Common myeloid progenitor, CD34-positive (primary cell): ENCODE measurements at places on chromosomes 16 and 17.

GRCh38 chr16:49788572-49788971, 67.3 kb downstream of the ZNF423 start:
- no peak overlapping the region for H3K4me3 ChIP-seq
- H3K27ac ChIP-seq, result no peak overlapping the region
- H3K36me3 ChIP-seq, result no peaks in the 10 kb centered on the region
- no peak for DNase-seq
- no peaks in the 10 kb centered on the region for H3K4me1 ChIP-seq
- H3K27me3 ChIP-seq, result no peaks in the 10 kb centered on the region

GRCh38 chr16:15925631-15926030, 23.8 kb upstream of the ABCC1 start:
- DNase-seq, result no peak
- H3K36me3 ChIP-seq, result no peaks in the 10 kb centered on the region
- no peaks in the 10 kb centered on the region for H3K27me3 ChIP-seq
- H3K27ac ChIP-seq, result no peak overlapping the region
- H3K4me3 ChIP-seq, result no peak overlapping the region
- no peaks in the 10 kb centered on the region for H3K4me1 ChIP-seq

DNA sequence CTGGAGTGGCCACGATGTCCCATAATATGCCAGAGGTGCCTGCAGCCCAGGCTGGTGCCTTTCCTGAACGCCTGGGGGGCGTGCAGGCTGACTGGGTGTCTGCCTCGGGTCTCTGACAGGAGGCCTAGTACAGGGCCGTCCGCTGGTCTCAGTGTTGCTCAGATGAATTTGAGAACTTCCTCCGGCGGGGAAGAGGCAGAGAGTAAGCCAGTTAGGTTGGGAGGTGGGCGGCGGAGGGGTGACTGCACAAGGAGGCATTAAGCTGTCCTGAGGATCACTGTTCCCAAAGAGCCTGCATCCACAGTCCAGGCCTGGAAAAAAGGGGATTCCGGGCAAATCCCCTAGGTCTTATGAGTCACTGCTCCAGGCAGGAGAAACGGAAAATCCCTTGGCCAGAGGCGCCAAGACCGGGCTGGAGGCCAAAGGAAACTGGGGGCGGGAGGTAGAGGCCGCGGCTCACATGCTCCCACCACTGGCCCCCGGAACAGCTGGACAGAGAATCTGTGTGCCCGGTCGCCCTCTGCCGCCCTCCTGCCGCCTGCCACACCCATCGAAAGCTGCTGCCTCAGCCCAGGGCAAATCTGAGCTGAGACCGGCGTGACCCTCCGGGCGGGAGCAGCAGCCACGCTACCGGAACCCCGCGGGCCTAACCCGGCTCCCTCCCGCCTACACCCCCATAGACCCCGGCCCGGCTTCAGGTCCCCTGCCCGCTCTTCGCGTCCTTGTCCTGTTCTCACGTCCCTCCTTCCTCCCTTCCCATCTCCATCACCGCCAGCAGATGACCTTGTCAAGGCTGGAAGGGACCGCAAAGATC, 1.2 kb downstream of the TRIM47 start:
- no peaks in the 10 kb centered on the region for H3K27me3 ChIP-seq
- no peaks in the 10 kb centered on the region for H3K36me3 ChIP-seq
- H3K4me1 ChIP-seq, result peaks cover 55% of the 10 kb centered on the region
- H3K27ac ChIP-seq, result no peak overlapping the region
- DNase-seq, result no peak
- H3K4me3 ChIP-seq, result peak overlapping the region; percentile 72

- no peaks in the 10 kb centered on the region for H3K36me3 ChIP-seq
- H3K4me1 ChIP-seq, result peaks cover 13% of the 10 kb centered on the region
- H3K27ac ChIP-seq, result no peak overlapping the region
- H3K4me3 ChIP-seq, result no peak overlapping the region
Observed at GRCh38 chr16:85844786-85845185, 45.3 kb downstream of the COX4I1 start.

- H3K27me3 ChIP-seq, result no peaks in the 10 kb centered on the region
- peak overlapping the region; percentile 43 for H3K27ac ChIP-seq
- peak; percentile 60 for DNase-seq
- peak overlapping the region; percentile 60 for H3K4me3 ChIP-seq
- H3K36me3 ChIP-seq, result no peaks in the 10 kb centered on the region
Observed at GRCh38 chr16:20675488-20676267, 21.8 kb downstream of the ACSM1 start.

GRCh38 chr17:71869841-71870545, 250.8 kb upstream of the SOX9 start:
- no peaks in the 10 kb centered on the region for H3K4me1 ChIP-seq
- H3K27me3 ChIP-seq, result no peaks in the 10 kb centered on the region
- H3K36me3 ChIP-seq, result no peaks in the 10 kb centered on the region
- H3K4me3 ChIP-seq, result no peak overlapping the region
- no peak overlapping the region for H3K27ac ChIP-seq

GRCh38 chr16:77359065-77359502, 75.8 kb downstream of the ADAMTS18 start:
- no peaks in the 10 kb centered on the region for H3K36me3 ChIP-seq
- no peaks in the 10 kb centered on the region for H3K4me1 ChIP-seq
- H3K4me3 ChIP-seq, result no peak overlapping the region
- no peak overlapping the region for H3K27ac ChIP-seq
- no peak for DNase-seq

DNA sequence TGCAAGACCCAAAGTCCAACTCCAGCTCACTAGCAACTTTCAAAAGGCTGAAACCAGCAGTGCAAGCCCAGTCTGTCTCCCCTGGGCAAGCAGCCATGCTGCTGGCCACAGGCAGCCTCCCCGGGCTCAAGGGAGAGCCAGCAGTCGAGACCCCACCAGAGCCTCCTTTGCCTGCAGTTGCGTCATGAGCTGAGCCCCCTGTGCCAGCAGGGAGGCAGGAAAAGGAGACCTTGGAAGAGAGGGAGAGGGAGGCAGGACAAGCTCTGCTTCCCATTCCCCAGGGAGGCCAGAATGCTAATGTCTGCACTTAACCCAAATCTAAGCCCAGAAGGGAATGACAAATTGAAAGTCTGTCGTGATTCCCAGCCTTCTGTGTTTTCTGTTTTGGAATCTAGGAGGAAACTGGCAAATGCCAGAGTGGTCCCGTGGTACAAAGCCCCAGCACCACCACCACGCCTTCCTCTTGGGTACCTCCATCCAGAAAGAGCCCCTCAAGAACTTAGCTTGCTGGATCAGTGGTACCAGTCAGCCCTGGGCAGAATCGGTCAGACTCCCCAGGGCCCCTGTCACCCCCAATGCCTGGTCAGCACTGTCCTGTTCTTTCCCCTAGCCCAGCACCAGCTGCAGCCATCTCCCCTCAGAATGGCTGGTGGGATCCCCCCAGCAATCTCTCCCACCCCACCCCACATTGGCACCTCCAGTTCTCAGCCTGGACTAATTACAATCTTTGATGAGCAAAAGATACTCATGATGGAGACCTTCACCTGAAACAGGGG, 99.3 kb upstream of the TNRC6C start:
- no peak overlapping the region for H3K4me3 ChIP-seq
- no peaks in the 10 kb centered on the region for H3K27me3 ChIP-seq
- H3K36me3 ChIP-seq, result no peaks in the 10 kb centered on the region
- no peak overlapping the region for H3K27ac ChIP-seq

- H3K36me3 ChIP-seq, result no peaks in the 10 kb centered on the region
- H3K27me3 ChIP-seq, result no peaks in the 10 kb centered on the region
- no peak overlapping the region for H3K4me3 ChIP-seq
Observed at GRCh38 chr17:63295288-63295687, 150.8 kb downstream of the CYB561 start.

DNA sequence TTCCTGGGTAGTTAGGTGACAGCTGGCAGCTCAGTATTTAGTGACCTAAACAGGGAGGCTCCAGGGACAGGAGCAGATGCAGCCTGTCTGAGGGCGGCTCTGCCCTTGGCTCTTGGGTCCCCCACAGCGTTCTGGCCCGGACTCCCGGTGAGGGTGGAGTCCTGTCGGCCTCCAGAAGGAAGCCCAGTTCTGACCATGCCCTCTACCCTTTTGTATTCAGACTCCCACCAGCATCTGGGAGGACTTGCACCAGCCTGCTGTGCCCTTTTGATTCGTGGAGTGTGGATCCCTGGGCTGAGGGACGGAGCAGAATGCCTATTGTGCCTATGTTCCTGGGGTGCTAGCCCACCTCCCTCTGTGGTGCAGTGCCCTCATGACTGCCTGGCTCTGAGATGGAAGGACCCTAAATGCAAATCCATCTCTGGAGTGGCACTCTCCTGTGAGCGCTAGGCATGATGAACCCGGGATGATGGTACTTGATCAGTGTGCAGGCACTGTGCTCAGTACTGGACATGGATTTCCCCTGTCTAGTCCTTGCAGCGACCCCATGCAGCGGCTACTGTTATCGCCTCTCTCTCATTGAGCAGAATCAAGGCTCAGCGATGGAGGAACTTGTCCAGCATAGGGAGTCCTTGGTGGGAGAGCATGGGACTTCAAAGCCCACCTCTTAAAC, 123.1 kb downstream of the SNX29 start:
- H3K4me1 ChIP-seq, result peaks cover 5% of the 10 kb centered on the region
- no peak for DNase-seq
- no peak overlapping the region for H3K4me3 ChIP-seq
- no peak overlapping the region for H3K27ac ChIP-seq
- peaks cover 5% of the 10 kb centered on the region for H3K36me3 ChIP-seq

GRCh38 chr16:55968221-55968620, 93.0 kb upstream of the CES5A start:
- H3K27me3 ChIP-seq, result no peaks in the 10 kb centered on the region
- DNase-seq, result no peak
- no peaks in the 10 kb centered on the region for H3K4me1 ChIP-seq
- no peaks in the 10 kb centered on the region for H3K36me3 ChIP-seq
- no peak overlapping the region for H3K4me3 ChIP-seq

GRCh38 chr16:5512014-5512413, 414.4 kb upstream of the EEF2KMT start:
- no peaks in the 10 kb centered on the region for H3K27me3 ChIP-seq
- H3K36me3 ChIP-seq, result no peaks in the 10 kb centered on the region
- H3K4me1 ChIP-seq, result no peaks in the 10 kb centered on the region

- peaks cover 43% of the 10 kb centered on the region for H3K4me1 ChIP-seq
- H3K36me3 ChIP-seq, result no peaks in the 10 kb centered on the region
- no peak overlapping the region for H3K27ac ChIP-seq
- H3K4me3 ChIP-seq, result no peak overlapping the region
- no peaks in the 10 kb centered on the region for H3K27me3 ChIP-seq
Observed at GRCh38 chr17:76188213-76189016, 47.4 kb upstream of the FOXJ1 start.

DNA sequence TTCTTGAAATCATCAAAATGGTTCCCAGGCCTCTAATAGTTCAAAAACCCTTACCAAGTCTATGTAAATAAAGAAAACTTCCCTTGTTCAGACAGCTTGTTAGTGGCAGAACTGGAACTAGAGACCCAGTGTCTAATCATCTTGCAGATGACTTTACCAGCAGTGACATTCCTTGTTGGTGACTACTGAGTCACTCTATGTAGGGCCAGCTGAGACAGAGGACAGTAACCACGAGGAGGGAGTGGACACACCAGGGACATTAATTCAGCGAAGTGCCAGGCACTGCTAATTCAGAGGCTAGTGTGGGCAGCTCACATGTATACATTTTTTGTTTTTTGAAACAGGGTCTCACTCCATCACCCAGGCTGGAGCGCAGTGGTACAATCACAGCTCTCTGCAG, 6.1 kb upstream of the HEATR3 start:
- no peaks in the 10 kb centered on the region for H3K36me3 ChIP-seq
- no peaks in the 10 kb centered on the region for H3K4me1 ChIP-seq
- H3K4me3 ChIP-seq, result no peak overlapping the region
- no peak for DNase-seq

GRCh38 chr16:4213737-4214136, 28.1 kb downstream of the SRL start:
- DNase-seq, result no peak
- no peak overlapping the region for H3K4me3 ChIP-seq
- H3K27me3 ChIP-seq, result no peaks in the 10 kb centered on the region

DNA sequence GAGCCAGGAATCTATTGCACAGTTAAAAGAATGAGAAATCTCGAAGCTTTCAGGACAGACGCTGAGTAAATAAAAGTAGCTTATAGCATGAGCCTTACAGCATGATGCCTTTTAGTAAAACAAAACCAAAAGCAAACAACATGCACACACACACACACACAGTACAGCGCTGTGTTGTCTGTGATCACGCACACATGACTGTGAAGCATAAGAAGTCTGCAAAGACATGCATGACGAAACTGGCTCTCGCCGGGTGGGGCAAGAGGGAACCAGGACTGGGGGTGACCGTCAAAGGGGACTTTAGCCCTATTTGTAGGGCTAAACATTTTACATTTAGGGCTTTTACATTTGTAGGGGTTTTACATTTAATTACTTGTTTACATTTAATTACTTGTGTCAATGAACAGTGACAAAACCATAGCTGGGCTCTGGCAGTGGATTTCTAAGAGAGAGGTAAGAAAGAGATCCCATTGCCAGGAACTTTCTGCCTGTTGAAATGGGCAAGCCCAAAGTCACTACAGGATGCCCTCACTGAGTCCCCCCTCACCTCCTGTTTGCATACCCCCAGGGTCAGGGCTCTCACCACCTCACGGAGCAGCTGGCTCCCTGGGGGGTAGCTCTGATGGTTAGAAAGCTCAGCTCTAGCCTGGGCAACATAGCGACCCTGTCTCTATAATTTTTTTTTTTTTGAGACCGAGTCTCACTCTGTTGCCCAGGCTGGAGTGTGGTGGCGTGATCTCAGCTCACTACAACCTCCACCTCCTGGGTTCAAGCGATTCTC, 2.0 kb upstream of the TNFRSF13B start:
- no peaks in the 10 kb centered on the region for H3K36me3 ChIP-seq
- H3K27me3 ChIP-seq, result no peaks in the 10 kb centered on the region
- no peak overlapping the region for H3K27ac ChIP-seq
- peak; percentile 26 for DNase-seq
- H3K4me1 ChIP-seq, result no peaks in the 10 kb centered on the region

- H3K4me3 ChIP-seq, result no peak overlapping the region
- no peaks in the 10 kb centered on the region for H3K27me3 ChIP-seq
- DNase-seq, result no peak
- no peak overlapping the region for H3K27ac ChIP-seq
- no peaks in the 10 kb centered on the region for H3K4me1 ChIP-seq
Observed at GRCh38 chr16:68105611-68106010, 20.4 kb downstream of the NFATC3 start.

GRCh38 chr17:41308251-41308917, 725 bp downstream of the KRTAP16-1 start:
- no peaks in the 10 kb centered on the region for H3K27me3 ChIP-seq
- peak overlapping the region; percentile 19 for H3K4me3 ChIP-seq
- no peaks in the 10 kb centered on the region for H3K36me3 ChIP-seq
- DNase-seq, result peak; percentile 98
- H3K4me1 ChIP-seq, result peaks cover 21% of the 10 kb centered on the region

DNA sequence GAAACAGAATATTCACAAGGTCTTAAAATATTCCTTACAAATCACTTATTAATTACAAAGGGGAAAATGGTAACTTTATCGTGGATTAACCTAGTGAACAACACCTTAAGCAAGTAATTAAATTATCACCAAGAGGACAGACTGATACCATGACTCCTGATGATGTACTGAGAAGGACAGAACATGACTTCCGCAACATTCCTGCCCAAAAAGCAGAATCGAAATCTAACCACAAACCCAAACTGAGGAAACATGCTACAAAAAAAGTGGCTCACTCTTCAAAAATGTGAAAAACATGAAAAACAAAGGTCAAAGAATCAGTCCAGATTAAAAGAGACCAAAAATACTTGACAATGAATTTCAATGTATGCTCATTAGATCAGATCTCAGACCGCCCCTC, 151.5 kb downstream of the AATF start:
- H3K36me3 ChIP-seq, result peaks cover 42% of the 10 kb centered on the region
- no peak for DNase-seq

- no peaks in the 10 kb centered on the region for H3K36me3 ChIP-seq
- H3K27ac ChIP-seq, result no peak overlapping the region
- no peaks in the 10 kb centered on the region for H3K4me1 ChIP-seq
- H3K4me3 ChIP-seq, result no peak overlapping the region
Observed at GRCh38 chr16:6545329-6545728, 787.3 kb upstream of the RBFOX1 start.
